ENCODE measurements at places on chromosomes 7 and 10.

DNA sequence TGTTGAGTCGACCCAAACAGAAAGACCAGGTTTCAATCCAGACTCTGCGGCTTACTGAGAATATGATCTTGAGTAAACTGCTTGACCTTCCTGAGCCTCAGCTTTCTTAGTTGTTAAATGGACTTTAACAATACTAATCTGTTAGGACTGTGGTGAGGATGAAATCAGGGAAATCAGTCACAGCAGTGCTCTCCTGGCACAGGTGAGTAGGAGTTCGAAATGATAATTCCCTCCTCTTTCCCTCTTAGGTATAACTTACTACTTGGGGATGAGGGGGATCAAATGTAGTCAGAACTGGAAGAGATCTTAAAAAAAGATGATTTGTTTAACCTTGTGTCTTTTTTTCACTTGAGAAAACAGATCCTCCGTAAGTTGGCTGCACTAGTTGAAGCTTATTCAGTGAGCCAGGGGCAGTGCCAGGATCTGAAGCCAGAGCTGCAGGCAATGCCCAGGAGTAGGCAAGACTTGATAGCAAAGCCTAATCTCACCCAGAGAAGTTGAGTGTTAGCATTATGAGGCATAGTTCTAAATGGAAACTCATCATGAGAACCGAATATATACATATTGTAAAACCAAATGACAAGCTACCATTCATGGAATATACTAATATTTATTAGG is 1.8 kb upstream of the MAGI2 start:
- DNase-seq, result no peak

- no peak for DNase-seq
Observed at GRCh38 chr10:58360412-58361004, 24.7 kb upstream of the TFAM start.

- DNase-seq, result no peak
Observed at GRCh38 chr10:126171555-126171954, 216.7 kb downstream of the ADAM12 start.

DNA sequence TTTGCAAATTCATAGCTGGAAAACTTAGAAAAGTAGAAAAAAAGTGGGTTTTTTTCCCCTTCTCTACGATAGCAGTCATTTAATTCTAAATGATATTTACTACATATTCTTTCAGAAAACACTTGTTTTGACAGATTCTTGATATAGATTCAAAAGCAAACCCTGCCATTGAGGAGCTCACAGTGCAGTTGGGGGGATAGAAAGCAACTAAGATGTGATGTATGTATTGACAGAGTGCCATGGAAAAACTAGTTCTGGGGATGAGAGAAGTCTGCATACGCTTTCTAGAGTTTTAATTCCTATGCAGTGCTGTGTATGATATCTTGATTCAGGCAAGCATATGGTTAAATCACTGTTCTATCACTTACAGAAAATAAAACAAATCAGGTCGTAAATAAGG is 436.6 kb upstream of the GHITM start:
- no peak for DNase-seq

GRCh38 chr7:151276666-151277590 is 28.4 kb upstream of the SMARCD3 start:
- DNase-seq, result peak; percentile 52

DNA sequence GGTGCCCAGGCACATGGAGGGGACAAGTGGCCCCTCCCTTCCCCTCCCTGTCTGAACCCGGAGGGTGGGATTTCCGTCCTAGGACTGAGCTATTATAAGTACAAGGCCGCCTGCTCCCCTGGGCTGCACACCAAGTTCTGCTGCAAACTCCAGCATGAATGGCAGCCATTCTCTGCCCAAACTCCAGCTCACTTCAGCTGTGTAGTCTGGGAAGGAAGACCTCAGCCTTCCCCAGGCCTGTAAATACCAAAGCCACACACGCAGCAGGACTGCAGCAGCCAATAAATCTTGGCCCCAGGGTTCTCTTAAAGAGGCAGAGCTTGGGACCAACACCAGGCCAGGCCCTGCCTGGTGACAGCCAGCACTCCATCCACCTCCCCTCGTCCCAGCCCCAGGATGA is 291.3 kb upstream of the ZMIZ1 start:
- no peak for DNase-seq

DNA sequence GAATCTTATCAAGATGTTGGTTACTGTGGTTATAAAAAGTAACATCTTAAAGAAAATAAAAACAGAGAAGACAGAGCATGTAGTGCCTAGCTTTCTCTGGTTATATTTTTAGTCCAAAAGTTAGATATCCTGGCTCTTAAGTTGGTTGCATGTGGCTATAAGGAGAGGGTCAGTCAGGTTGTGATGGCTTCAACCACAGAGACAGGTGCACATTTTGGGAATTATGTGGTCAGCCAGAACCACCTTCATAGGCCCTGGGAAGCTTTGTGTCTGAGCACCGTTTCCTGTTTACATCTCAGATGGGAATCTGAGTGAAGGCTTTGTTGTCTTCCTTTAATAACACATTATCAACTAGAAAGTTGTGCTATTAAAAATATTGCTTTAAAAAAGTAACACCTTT is 265.1 kb upstream of the IGFBP3 start:
- DNase-seq, result no peak

- no peak for DNase-seq
Observed at GRCh38 chr7:30502470-30503251, 2.0 kb downstream of the GGCT start.

DNA sequence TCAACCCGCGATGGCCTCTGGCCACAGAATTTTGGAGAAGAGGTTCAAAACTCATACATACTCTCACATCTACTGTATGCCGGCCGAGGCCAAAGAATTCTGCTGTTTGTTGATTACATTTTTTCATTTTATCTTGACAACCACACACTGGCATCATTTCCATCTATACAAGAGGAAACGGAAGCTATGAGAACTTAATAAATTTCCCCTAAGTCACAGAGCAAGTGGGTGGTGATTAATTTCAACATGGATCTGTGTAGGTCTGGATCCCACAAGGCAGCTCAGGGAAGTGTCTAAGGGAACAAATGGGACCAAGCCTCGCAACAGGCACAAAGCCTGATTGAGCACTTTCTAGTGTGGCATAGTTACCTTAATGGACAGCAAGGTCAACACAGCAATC is 18.0 kb downstream of the ELMO1 start:
- DNase-seq, result no peak

DNA sequence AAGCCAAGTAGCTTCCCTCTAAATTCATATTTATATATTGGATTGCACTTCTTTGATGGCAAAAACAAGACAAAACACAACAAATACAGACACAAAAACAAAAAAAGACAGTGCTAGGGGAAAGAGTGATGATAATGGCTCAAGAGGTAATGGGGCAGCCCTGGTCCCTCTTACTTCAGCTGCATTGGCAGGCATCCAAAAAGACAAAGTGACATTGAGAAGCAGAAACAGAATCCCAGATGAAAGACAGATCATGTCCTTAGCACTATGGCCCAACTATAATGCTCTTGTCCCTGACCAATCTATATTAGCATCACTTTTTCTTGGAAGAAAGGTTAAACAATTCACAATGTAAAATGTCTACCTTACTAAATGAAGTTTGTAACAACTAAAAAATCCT is 76.2 kb downstream of the GPR85 start:
- DNase-seq, result no peak

DNA sequence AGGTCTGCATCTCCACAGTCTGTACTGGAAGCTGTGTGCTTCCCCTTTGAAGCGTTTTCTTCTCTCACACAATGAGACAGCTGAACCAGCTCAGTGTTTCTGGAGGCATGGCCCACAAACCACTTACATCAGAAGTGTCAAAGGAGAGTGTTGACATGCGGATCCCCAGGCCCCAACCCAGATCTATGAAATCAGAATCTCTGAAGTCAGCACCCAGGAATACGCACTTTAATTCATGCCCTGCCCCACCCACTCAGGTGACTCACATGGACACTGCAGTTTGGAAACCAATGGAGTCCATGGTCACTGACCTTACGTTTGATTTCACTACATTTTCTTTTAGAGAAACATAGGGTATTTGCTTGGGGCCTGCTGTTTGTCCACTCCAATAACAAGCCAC is 19.0 kb downstream of the TLL2 start:
- no peak for DNase-seq

- no peak for DNase-seq
Observed at GRCh38 chr10:945778-946177, 14.3 kb upstream of the LARP4B start.

DNA sequence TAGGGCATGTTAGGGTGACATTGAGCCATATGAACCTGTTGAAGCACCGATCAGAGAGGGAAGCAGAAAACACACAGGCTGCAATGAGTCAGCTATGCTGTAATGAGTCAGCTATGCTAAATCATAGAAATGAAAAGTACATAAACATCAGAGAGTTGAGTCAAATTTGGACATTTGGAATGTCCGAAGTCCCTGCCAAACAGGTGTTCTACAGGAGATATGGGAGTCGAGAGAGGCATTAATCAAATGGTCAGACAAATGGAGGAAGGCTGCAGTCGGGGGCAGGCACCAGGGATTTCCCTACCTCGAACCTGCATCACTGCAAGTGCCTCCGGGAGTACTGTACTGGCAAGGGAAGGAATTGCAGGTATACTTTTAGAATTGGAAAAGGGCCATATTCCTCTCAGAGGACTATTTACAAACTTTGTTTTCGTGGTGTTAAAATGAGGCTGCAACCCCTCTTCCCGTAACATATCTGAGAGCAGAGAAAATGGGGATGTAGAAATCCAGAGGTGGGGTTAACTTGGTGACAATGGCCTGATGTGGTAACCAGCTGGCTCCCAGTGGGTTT is 8.8 kb upstream of the ZC3HAV1 start:
- no peak for DNase-seq

DNA sequence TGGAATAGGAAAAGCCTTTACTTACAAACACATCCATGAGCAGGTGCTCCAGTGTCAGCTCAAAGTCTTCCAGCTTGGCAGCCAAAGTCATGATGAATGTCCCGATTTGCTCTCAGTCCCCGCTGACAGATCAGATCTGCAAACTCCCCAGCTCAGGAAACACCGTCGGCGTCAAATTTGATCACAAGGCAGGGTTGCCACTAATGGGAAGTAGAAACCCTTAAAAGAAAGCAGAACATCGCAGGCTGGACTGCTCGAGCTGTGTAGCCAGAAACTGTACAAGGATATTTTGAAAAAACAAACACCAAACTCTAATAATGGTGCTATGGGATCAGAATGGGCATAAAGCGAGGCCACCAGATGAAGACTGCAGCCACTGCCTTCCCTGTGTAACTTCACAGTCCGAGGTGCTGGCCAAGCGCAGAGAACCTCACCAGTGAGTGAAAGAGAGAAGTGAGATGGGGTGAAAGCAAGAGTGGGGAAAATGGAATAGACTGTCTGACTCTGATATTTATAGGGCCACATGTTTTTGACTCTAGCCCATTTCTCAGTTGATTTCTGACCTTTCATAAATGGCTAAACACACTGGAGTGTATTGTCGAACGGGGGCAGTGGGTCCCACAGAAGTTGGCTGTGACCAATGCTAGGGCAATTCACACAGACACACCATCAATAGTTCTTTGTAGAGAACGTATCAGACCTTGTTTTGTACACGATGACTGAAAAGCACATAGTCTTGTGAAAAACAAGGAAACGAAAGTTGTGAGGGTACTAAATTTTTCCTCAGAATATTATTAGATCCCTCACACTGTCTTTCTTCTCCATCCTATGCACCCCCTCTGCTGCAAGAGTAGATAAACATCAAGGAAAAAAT is 306.2 kb downstream of the FRMD4A start:
- no peak for DNase-seq

GRCh38 chr7:136526408-136527105 is 341.9 kb upstream of the CHRM2 start:
- DNase-seq, result no peak

- DNase-seq, result no peak
Observed at GRCh38 chr7:77991656-77992055, 193.1 kb downstream of the PHTF2 start.

DNA sequence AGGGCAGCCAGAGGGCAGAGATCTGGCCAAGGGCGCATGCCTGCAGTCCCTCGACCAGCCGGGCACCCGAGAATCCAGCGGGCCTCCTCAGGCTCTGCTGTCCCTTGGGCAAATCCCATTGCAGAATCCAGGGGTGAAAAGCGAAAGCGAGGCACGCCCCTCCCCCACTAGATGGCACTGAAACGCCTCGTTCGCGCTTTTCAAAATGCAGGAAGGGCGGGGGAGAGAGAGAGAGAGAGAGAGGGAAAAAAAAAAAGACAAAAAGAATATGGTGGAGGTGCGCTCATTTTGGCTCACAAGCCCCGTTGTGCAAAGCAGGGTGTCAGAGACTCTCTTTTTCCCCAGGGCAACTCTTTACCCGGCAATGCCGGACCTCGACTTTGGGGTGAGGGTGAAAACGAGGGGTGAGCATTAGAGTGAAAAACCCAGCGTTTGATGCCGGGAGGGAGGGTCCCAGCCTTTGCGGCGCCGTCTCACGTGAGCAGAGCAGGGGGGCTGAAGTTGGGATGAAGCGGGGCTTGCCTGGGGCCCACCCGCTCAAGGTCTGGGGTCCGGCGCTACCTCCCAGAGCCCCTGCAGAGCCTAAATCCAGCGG is 2.5 kb upstream of the TMEM178B start:
- DNase-seq, result peak; percentile 66

GRCh38 chr7:24701261-24702235 is 55.7 kb downstream of the GSDME start:
- DNase-seq, result no peak

DNA sequence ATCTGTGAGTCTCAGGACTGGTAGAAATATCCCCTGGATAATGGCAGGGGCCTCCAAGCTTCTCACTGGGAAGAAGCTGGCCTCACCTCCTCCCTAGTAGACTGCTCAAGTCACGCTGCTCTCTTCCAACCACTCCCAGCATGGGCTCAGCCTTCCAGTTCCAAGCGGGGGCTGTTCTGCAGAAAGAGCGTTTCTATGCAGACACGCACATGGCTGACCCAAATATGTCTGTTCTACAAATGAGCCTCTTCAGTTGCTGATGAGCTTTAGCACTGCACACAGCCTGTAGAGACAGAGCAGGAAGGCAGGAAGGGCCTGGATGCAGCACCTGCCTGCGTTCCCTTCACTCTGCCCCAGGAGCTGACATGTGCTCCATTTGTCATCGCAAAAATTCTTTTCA is 523.9 kb upstream of the MGMT start:
- no peak for DNase-seq

GRCh38 chr7:76505168-76506080 is 4.9 kb upstream of the UPK3B start:
- no peak for DNase-seq

GRCh38 chr10:92027141-92027540 is 103.6 kb downstream of the BTAF1 start:
- no peak for DNase-seq

- no peak for DNase-seq
Observed at GRCh38 chr7:40883826-40884225, 749.0 kb downstream of the SUGCT start.

All from activated CD4-positive, alpha-beta T cell treated with anti-CD3 and anti-CD28 coated beads, Interleukin-2, amount 10 ng/mL, durations not matched to agents 7 days and 5 days (primary cell).